Stimulated activated CD4-positive, alpha-beta T cell treated with anti-CD3 and anti-CD28 coated beads, Interleukin-12 subunit alpha, Interleukin-12 subunit beta, amount 100 ng/mL, for 24 hours (primary cell): ENCODE measurements at places on chromosomes 7 and 10.

DNA sequence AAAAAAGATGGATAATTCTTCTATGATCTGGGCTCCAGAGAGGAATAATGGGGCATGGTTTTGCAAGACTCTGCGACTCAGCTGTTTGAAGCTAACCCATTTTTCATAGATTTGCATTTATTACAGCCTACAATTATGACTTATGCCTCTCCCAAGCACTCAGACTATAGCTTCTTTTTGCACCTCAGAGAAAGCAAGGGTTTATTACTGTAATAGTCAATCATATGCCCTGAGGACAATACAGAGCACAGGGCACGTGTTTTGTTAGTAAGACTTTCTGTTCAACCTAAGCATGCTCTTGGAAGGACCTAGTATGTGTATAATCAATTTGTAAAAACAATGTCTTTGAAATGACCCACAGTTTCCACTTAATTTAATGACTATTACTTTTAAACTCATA is 221.2 kb downstream of the PARD3 start:
- no peak for DNase-seq

DNA sequence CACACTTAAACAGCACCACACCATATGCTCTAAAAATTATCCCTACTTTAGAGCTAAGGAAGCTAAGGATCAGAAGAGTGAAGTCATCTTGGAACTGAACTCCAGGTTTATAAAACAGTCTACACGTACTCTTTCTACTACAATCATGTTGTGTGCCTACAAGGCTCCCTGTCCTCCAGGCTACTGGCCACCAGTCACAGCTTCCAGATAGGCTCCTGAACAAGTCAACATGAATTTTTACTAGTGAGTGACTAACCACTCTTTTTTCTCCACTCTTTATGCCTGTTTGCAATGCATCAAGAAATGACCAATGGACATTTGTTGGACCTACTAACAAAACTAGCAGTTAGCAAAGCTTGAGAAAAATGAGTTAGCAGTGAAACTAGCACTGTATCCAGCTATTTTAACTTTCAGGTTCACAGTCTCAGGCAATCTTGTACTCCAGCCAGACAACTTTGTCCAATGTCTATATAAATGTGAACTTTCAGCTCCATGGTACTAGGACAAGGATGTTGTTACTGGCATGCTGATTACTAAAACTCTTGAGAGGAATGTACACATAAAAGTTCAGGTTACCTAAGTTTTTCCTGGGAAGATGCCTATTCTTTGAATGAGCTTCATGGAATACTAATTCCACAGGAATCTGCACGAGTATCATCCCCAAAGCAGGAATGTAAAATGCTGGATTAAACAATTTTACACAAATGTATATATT is 180.0 kb downstream of the BTAF1 start:
- DNase-seq, result no peak

GRCh38 chr7:12703881-12704280 is 16.4 kb downstream of the ARL4A start:
- DNase-seq, result no peak

- DNase-seq, result no peak
Measured at GRCh38 chr10:93272884-93273675, 199.4 kb downstream of the CYP26A1 start.

DNA sequence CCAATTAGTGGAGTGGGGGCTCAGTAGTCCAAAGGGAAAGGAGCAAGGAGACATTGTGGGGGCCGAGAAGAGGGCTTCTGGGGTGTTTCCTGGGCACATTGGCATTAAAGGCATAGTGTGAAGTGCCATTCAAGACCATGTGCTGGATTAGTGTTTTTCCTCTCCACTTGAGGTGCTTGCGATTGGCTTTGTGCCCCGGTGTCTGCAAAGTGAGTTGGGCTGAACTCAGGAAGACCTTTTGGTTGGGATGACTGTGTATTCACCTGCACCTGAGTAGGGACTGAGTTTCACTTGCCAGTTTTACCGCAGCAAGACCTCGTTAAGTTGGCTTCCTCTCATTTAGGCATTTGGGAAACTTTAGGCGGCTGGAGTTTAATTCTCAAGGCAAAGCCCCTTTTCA is 73.0 kb downstream of the TCF7L2 start:
- DNase-seq, result no peak

DNA sequence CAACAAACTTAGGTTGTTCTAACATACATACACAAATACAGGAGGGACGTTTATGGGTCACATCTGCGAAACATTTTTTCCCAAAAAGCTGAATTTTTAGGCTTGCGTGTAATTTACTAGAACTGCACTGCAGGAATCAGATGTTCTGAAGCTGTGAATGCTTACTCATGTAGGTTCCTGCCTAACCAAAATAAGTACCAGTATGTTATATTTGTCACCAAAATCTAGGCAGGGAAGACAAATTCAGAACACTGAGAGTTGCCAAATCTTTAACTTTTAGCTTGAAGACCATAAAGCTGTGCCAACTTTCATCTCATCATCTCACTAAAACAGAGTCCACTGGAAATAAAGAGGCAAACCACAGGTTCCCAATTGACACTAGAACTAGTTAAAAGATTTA is 5.7 kb downstream of the UBE2H start:
- DNase-seq, result no peak

- DNase-seq, result no peak
Measured at GRCh38 chr7:88280801-88281200, 25.9 kb downstream of the STEAP4 start.

- no peak for DNase-seq
Measured at GRCh38 chr7:54961391-54961790, 57.4 kb upstream of the EGFR start.

GRCh38 chr7:76509931-76510877 is at the start of gene UPK3B:
TSS of gene UPK3B (plus strand) at chr7:76510552. CDS start at chr7:76510653, 101 bp downstream.
- no peak for DNase-seq

- DNase-seq, result no peak
Measured at GRCh38 chr10:83301732-83302131, 837.6 kb upstream of the GHITM start.

DNA sequence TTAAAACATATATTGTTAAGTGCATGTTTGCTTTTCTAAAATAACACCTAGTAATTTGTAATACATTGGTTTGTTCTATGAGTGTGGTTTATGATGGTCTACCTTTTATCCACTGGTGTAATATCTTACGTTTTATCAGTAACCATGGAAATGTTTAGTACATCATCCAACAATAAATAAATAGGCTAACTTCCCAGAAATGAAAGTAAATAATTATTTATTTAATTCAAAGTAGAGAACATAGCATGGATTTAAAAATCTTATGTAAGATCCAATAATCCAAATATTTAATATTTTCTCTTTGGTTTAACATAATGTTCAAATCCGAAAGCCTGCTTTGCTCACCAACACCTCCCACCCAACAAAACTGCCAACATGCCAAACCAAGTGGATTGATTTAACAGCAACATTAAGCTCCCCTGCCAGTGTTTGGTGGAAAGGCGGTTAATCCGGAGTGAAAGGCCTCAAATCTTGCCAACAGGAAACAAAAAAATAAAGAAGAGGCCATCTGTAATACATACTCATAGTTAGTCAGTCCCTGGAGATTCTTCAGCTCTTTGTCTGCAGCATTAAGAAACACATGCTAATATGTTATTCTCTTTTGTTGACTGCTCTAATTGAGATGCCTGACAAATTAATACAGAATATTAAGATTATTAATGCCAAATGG is 897.8 kb downstream of the CNTNAP2 start:
- no peak for DNase-seq

GRCh38 chr10:19788075-19788686 is 28.1 kb upstream of the PLXDC2 start:
- no peak for DNase-seq

DNA sequence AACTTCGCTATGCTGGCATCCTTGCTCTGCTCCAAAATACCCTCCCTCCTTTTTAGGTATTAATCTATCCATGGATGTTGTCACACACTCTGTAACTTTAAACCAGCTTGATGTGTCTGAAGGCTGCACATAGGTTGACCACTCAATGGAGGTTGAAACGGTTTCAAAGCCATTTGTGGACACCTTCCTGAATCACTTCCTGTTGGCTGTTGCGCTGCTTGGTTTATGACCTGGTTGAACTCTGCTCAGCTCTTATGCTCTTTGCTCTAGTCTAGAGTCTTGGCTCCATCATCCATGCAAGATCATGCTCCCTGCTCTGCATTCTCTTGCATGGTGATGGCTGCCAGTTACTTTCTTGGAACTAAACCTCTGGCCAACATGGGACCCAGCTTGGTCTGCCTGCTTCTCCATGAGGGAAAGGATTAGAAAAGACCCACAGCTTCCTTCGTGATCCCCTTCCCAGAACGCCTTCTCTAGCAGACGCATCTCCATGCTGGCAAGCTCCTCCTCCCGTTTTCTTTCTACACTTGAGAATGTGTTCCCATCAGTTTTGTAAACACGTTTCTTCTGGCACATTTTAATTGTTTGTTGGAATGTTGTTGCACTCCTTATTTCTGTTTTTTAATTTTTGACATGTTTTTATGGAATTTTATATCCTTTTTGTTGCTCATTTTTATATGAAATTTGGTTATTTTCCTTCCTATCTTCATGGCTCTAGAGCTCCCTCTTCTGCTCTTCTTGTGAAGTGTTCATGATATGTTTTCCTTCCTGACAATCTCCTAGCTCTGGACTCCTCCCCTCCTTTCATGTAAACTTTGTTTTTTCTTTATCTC is 149.8 kb downstream of the XPNPEP1 start:
- no peak for DNase-seq

DNA sequence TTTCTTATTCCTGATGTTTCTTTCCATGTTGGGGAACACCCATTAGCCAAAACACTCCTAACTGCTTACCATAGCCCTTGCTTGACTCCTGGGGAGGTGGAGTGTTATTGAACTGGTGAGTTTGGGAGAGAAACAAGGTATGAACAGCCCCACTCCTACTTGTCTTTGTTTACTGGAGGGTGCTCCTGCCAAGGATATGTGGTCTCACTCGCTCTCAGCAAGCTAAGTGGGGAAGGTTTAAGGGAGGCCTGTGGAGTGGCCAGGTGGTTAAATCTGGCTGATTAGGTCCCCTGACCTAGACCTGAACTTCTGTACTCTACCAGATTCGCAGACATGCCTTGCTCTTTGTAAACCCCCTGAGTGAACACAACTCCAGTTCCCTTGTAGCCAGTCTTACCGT is 300.1 kb downstream of the PTEN start:
- DNase-seq, result no peak

GRCh38 chr10:113362645-113363091 is 190.2 kb upstream of the HABP2 start:
- no peak for DNase-seq

DNA sequence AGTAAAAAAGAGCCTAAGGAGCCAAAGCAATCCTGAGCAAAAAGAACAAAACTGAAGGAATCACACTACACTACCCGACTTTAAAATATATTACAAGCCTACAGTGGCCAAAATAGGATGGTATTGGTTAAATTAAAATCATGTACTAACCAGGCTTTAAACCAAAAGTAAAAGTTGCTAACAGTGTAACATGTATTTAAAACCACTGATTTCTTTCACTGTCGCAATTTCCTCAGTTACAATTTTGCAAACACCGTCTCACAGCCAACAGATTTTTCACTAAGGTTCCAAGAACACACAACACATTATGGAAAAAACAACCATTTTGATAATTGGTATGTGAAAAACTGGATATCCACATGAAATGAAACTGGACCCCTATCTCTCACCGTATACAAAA is 74.0 kb downstream of the JMJD1C start:
- DNase-seq, result no peak

- no peak for DNase-seq
Measured at GRCh38 chr10:129847741-129848483, 116.2 kb downstream of the EBF3 start.

GRCh38 chr10:76032700-76033039 is 601.2 kb downstream of the LRMDA start:
- no peak for DNase-seq

DNA sequence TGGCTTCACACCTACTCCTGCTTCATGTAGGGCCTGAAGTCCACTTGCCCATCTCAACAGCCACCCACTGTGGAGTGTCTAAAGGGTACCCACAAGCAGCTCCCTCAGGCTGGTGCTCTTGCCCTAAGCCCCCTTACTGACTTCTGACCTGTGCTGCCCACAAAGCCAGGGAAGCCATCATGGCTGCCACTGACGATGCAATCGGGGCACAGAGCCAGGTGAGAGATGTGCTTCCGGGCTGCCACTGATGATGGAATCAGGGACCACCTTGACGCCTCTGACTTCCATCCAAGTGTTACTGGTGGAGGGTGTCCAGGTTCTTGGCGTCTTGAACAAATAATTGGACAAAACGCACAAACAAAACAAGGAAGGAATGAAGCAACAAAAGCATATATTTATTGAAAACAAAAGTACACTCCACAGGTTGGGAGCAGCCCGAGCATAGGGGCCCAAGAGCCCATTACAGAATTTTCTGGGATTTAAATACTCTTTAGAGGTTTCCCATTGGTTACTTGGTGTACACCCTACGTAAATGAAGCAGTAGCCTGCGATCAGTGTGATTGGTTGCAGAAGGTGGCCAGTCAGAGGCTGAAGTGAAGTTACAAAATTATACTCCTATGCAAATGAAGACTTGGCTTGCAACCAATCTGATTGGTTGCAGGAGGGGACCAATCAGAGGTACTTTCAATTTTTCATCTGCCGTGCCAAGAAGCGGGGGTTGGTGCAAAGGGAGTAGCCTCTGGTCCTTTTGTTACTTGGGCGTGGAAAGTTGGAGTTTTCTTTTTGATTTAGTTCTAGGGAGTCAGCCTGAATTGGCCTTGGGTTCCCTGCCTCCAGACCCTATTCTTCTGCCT is 4.5 kb downstream of the CPA2 start:
- DNase-seq, result no peak

DNA sequence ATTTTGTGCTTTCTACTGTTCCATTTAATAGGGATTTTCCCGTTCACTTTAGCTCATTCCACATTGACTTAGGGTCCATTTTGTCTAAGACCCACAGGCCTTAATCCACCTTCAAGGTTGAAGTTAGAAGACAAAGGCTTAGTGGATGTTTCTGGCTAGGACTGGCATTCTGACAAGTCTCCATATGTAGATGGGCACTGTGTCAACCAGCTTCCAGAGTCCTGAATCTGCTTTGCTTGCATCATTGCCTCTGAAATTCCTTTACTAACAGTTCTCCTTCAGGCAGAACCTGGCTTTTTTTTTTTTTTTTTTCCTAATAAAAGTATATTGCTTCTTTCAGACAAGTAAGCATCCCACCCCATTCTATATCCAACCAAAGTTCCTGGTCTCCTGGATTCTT is 69.6 kb upstream of the PDCD4 start:
- DNase-seq, result no peak

GRCh38 chr7:33531888-33532287 is 373.5 kb upstream of the BMPER start:
- DNase-seq, result no peak

- DNase-seq, result peak; percentile 28
Measured at GRCh38 chr10:124092250-124092859, 1.0 kb downstream of the CHST15 start.

GRCh38 chr10:84540022-84540616 is 211.7 kb downstream of the CCSER2 start:
- DNase-seq, result no peak

GRCh38 chr10:6033954-6034353 is 28.2 kb downstream of the IL2RA start:
- DNase-seq, result no peak

DNA sequence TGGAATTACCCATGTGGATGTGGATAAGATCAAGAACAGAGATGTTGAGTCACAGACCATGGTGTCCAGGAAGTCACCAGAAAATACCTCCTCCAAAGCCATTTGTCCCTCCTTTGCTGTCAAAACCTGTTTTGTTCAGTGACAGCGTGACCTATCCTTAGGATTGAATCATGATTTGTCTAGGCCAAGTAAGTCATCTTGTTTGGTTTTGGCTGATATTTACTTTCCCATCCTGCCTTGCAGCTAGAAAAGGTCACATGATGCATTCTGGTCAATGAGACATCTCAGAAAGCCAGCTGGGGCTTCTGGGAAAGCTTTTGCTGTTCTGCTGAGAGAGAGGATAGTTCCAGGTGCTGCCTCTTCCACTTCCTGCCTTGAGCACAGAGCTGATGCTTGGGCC is 225.3 kb upstream of the ZMIZ1 start:
- DNase-seq, result no peak
